ENCODE measurements at places on chromosomes 13 and 19.

GRCh38 chr13:96540670-96541069 lies 450.8 kb downstream of the HS6ST3 start:
- no peak for DNase-seq

DNA sequence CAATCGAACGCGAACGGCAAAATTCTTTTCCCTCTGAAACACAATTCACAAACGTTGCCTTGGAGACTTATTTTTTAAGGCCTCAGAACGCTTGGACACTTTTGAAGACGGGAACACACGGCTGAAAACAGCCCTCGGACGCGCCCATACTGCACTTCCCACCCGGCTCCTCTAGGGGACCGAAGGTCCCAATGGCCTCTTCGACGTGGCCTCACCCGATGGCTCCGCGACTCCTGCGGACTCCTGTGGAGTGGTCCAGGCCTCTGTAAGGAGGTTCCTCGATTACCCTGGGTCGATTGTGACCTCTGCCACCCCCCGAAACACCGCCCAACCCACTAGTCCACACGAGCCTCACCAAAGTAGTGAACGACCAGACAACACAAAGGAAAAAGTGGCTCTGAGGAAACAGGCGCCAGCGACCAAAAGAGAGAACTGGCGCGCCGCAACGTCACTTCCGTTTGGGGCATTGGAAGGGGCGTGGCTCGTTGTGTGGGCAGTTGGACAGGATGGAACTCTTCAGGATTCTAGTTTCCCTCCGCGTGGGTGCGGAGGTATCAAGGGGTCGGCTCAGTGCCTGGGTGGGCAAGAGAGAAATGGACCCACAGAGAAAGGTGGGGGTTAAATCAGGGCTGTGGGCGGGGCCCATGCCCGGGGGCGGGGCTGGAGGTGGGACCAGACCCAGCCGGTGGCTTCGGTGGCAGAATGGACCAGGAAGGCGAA lies at the start of gene ZNF560:
TSS of gene ZNF560 (minus strand) at position 434 of the 720 bp plus-strand sequence. CDS start 23,303 bp downstream, outside the sequence.
- DNase-seq, result no peak

GRCh38 chr13:94323764-94324758 lies 155.4 kb downstream of the DCT start:
- DNase-seq, result peak; percentile 13

DNA sequence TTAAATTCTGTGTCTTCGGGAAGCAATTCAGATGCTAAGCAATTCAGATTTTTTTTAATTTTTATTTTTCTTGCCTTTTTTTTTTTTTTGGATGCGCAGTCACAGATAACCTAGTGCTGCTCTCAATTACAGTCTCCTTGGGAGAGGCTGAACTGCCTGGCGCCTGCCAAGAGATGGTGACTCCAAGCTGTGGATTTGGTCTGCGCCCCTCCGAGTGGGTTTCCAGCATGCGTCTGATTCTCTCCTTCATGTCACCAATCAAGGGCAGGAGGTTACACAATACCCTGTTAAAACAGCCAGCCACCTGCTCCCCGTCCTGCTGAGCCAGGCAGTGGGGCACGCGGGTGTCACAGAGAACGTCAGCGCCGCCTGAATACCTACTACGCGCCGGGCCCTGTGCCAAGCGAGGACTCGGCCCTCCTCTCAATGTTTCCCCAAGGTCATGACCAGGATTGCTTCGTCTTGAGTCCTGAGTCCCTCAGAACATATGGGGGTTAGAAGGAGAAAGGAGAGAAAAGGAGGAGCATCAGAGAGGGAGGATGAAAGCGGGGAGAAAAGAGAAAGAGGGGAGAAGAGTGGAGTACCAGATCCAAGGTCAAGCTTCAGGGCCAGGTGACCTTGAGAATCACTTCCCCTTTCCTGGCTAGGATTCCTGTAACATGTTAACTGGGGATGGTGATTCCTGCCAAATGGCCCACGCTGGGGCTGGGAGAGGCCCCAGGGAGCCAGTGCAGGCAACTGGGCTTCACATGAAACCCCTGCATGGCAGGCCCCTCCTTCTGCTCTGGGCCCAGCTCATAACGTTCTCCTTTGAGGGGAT lies 213.6 kb downstream of the URI1 start:
- no peak for DNase-seq

- no peak for DNase-seq
These were observed 73.2 kb upstream of the SLC15A1 start for GRCh38 chr13:98825659-98826058.

DNA sequence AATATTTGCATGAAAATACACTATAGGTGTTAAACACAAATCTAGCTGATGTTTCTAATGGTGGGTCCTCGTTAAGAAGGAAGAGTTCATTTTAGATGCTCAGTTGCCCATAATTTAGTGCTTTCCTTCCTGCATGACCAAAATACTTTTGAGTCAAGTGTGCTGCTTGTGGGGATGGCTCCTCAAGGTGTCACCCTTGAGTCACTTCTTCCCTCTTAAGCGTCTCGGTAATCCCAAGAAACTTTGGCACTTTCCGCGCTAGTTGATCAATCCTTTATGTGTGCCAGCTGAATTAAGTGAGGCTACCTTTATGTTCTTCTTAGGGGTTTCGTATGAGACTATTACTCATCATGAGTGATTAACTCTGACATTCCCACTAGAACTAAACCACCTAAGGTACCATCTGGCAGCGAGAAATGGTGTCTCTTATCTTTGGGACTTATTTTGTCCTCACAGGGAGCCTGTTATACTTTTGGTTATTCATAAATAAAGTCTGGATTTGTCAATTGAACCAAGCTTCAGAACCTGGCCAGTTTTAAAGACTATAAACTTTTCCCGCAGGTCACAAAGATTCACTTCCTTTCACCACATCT lies 106.8 kb downstream of the NHLRC3 start:
- no peak for DNase-seq

DNA sequence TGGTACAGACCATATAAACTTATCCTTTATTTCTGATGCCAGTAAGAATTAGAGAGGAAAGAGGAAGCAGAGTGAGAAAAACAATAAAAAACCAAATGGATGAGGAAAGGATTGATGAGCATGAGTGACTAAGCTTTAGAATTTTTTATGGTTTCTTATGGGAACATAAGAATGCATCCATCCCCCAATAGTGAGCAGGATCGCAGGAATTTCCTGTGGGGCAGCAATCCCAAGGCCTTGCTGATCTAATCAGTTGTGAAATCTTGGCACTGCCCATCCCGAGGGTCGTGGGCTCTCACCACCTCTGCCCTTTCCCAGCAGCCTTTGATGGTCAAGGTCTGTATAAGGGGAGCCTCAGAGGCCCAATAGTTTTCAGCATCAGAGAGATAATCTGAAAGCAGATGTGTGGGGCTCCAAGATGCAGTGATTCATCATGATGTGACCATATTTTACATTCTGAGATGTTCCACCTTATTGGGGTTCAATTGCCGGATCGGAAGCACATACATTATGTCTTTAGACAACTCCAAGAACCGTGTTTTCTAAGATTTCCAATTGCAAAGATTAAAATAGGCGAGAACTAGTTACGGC lies 222.1 kb downstream of the DNAJC15 start:
- DNase-seq, result no peak

DNA sequence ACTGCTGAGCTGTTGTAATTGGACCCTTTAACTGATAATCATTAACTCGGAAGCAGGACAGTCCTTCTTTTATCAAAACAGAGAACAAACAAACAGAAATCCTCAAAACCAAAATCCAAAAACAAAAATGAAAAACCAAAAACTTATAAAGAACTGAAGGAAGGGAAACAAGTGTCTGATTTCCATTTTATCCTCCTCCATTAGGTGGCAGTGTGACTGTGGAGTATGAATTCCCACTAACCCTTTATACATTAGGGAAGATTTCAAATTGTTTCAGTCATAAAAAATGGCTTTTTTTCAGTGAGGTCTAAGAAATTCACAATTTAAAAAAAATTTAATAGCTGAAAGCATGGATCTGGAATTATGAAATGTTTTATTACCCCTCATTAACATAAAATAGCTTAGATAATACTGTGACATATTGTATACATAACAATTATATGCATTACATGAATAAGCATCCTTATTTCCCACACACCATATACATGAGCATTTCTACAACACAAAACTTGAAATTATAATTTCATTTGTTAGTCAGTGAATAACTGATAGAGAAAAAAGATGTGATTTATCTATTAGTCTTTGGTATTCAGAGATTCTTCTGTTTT lies 1074.3 kb upstream of the PCDH9 start:
- DNase-seq, result no peak

GRCh38 chr13:110421061-110421460 lies 114.0 kb downstream of the COL4A2 start:
- no peak for DNase-seq
